Ovary (tissue), 10 donors: ENCODE measurements at places on chromosomes 2 and 18.

DNA sequence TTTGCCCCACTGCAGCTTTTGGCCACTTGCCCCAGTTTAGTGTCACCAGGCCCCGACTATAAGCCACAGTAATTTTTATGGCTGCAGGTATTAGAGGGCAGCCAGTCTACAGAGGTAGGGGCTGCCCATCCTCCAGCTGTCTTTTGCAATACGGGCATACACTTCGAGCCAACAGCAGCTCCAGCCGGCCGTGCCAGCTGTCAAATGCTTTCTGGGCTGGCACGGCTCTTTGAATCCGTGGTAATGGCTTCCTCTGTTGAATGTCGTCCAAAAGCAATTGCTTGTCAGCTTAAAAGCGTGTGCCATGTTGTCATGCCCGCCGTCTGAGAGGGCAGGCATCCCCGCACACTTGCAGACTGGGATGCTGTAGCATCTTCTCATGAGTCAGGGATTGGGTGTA, 41.3 kb downstream of the BCL2L11 start:
- no peak for DNase-seq

DNA sequence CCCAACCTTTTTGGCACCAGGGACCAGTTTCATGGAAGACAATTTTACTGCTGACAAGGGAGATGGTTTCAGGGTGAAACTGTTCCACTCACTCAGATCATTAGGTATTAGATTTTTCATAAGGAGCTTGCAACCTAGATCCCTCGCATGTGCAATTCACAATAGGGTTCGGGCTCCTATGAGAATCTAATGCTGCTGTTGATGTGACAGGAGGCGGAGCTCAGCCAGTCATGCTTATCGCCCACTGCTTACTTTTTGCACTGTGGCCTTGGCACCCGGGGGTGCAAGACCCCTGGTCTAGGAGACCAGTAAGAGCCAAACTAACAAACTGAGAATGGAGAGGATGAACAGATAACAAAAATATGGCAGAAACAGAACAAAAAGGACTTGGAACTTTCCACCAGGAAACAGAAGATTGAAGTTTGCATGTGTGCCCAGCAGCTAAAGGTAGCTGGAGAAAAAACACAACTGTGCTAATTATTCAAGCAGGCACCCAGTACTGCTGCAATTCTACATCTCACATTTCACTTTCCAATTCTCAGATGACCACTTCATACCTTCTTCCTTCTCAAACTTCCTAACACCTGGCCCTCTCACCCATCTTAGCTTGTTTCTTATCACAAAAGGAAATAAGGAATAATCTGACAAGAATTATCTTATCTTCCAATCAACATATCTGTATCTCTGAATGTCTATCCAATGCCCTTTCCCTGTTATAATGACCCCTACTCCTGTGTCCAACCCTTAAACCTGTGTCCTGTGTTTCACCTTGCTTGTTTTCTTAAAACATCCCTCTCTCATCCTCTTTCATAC, 24.8 kb downstream of the SP3 start:
- DNase-seq, result no peak

DNA sequence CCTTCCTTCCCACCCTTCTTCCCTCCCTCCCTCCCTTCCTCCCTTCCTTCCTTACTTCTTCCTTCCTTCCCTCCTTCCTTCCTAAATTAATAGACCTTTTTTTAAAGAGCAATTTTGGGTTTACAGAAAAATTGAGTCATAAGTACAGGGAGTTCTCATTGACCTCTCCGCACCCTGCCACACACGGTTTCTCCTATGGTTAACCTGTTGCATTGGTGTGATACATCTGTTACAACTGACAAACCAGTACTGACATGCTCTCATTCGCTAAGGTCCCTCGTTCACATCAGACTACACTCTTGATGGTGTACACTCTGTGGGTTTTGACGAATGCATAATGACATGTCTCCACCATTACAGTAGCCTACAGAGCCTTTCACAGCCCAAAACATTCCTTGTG, 11.6 kb upstream of the SDC1 start:
- DNase-seq, result no peak

DNA sequence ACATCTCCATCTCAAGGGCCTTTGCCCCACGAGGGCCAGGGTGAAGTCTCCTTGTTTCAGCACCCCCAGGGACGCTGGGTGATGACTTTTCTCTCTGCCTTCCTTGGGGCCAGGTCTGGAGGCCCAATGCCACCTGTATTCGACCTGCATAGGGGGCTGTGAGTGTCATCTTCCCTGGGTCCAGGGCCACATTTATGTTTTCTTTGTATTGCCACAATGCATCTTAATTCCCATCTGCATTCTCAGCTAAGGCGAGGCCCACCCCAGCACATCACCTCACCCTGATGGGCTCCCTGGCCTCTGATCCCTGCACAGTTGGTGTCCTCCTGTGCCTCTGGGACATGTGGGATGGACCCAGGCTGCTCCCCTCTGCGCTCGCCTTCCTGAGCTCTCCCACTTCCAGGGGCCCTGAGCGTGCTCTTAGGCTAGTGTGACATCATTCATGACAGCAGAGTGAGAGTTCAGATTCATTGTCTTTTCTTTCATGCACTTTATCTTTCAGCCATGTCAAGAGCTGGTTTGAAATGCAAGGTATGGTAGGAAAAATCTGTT, 122.0 kb upstream of the COPS8 start:
- DNase-seq, result no peak

- DNase-seq, result no peak
These were observed 25.2 kb upstream of the ASB1 start for GRCh38 chr2:238401551-238401950.

- no peak for DNase-seq
These were observed 83.2 kb downstream of the CTIF start for GRCh38 chr18:48621815-48622555.

DNA sequence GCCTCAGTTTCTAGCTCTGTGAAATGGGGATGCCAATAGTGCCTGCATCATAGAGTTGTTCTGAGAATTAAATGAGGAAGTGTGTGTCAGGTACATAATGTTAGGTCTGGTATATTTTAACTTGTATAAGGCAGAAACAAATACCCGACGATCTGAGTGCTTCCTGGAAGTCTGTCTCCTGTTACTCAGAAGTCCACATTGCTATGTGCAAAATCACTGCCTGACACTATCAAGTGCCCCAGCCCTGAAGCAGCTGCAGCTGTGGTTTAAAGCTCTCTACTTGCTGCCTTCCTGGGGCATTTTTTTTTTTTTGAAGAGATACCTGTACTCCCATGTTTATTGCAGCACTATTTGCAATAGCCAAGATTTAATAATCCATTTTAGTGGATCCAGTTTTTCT, 125.3 kb downstream of the SLC4A3 start:
- no peak for DNase-seq

- DNase-seq, result no peak
These were observed 98.6 kb upstream of the NFU1 start for GRCh38 chr2:69535817-69536241.

- DNase-seq, result no peak
These were observed 19.3 kb upstream of the CD302 start for GRCh38 chr2:159817283-159817682.

DNA sequence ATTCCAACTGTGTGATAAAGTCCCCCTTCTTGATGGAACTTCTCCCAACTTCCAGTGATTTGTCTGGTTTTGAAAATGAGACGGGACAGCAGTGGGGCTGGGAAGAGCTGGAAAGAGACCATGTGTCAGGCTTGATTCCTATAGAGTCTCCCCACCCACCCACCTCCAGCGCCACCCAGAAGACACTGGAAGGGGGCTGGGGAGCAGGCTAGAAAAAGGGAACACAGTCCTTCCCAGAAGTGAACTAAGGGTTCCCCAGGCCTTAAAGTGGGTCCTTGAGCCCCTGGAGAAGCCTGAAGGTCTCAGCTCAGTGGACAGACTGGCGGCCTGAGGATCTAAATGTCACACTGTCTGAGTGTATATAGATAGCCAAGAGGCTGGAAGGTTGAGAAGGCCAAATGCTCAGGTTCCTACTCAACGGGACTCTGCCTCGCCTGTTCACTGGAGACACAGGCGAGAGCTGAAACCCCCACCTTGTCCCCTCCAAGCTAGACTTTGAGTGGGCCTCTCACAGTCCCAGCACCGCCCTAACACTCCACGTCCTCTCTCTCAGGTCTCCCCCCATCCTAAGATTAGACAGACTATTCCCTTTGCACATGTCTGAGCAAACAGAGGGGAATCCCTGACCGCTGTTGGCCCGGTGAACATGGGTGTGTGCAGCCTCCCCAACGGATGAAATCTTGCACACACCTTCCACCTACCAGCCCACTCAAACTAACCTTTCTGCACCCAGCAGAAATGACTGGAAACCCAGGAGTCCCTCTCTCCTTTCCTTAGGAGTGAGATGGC, 1.6 kb downstream of the PKDCC start:
- DNase-seq, result no peak

DNA sequence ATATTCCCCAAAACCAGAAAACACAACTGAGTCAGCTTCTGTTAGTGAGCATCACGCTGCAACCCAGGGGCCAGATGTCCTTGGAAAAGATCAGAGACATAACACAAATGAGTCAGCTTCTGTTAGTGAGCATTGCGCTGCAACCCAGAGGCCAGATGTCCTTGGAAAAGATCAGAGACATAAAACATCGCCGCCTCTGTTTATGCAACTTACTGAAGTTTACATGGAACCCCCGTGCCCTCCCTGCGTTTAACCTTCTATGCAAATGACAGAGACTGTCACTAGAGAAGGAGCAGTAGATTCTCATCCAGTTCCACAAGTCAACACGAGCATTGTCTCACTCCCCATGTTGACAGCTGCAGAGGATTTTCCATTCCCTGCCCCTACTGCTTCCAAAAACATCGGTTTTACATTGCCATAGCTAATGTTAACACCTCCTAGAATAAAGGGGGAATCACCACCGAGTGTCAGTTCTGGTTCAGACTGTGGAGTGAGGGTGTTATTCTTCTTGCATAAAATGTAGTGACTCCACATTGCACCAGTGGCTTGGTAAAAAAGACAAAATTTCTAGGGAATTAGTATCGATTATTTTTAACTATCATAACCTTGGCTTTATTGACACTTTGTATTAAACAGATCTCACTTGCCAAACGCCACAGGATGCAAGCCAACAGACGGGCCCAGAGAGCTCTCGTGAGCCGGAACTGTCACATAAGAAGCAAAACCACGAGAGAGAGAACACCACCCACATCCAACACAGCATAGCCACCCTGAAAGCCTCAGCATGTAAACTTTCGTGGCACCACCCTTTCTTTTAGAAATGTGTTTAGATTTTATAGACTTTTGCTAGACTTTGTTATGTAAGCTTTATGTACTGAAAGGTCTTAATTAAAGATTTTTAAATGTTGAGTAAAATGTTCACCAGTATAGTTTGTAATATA, 87.7 kb downstream of the SH3YL1 start:
- peak; percentile 47 for DNase-seq

- no peak for DNase-seq
These were observed 16.7 kb upstream of the TNS1 start for GRCh38 chr2:218019411-218020060.

DNA sequence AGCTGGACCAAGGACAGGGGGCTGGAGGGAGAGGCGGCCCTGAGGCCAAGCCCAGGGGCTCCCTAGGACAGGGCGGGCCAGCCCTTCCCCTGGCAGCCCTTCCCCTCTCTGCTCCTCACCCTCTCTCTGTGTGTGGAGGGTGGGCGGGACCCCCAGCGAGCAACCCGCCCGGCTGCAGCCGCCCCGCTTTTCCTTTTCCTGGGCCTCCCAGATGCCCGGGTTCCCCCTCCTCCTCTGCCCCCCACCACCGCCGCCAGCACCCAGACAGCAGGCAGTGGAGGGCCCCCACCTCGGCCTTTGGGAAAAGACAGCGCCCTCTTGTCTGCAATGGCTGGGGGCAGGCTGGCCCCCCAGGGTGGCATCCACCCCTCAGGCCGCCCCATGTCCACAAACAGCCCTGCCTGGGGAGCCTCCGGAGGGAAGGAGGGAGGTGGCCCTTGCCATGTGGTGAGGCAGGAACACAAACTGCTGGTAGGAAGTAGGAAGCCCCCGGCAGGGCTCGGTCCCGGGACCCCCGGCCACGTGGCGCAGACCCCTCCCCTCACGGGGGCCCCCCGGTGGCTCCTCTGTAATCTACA, 135.1 kb upstream of the CTDP1 start:
- DNase-seq, result peak; percentile 13

- DNase-seq, result no peak
These were observed 119.2 kb downstream of the CYP26B1 start for GRCh38 chr2:72028351-72028995.

- no peak for DNase-seq
These were observed 46.9 kb downstream of the NAB1 start for GRCh38 chr2:190695739-190696138.

- no peak for DNase-seq
These were observed 3.8 kb upstream of the ARID5A start for GRCh38 chr2:96532641-96533291.

DNA sequence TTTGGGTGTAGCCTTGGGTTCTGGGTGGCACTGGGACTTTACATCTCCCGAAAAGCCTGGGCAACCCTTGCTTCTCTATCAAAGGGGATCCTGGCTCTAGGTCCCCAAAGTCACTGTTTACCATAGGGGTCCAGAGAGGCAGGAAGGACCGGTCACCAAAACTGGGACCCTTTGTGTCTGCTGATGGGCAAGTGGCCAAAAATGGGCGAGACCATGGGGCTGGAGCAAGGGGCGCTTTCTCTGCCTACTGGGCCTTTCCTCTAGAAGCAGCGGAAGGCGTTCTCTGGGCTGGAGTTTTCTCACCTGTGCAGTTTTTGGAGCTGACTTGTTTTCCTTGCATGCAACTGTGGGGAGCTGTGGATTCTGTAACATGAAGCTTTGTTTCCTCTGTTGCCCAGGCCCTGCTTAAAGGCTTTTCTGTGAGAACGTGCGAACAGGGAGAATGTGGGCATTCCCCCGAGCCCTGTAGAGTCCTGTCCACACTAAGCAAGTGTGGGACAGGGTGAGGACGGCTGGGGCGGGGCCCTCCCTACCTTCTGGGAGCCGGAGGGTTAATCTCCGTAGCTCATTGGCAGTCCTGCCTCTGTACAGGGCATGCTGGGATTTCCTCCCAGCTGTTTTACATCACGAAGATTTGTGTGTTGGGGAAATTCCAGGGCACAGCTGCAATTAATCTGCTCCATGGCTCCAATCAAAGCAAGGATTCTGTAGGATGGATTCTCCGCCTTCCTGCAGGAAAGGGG, 50.2 kb downstream of the TGOLN2 start:
- peak; percentile 71 for DNase-seq

DNA sequence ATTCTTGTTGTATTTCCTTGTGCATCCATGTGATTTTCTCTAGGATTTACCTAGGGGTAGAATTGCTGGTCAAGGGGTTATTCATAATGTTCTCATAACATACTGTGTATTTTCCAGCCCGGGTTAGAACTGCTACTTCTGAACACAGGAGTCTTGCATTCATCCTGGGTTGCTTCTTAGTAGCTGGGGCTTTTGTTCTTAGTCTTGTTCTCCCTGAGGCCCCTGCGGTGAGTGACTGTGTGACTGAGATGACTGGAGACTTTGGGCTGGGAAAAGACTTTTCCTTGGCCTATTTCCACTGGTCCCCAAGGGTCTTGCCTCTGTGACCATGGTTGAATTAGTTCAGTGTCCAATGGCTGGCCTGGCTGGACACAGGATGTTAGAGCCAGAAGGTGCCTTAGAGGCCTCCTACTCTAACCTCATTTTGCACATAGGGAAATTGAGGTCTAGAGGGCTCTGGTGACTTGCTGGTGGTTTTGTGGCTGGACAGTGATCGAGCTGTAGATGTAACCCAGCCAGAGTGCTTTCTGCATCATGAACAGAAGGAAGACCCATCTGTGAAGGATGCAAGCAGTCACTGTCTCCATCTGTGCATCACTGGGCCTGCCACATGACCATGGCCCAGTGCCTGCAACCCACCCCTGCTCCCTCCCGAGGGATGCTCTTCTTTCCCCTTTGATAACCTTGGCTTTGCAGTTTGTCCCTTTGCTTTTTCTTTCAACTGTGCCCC, 233.3 kb downstream of the FHOD3 start:
- DNase-seq, result no peak

- DNase-seq, result no peak
These were observed 49.6 kb upstream of the ATIC start for GRCh38 chr2:215262303-215262702.

GRCh38 chr18:74977041-74977440, 231.9 kb downstream of the PTGR3 start:
- no peak for DNase-seq
